ENCODE measurements at places on chromosomes 16 and 17.

GRCh38 chr17:45993962-45994627 is 5.0 kb upstream of the STH start:
- DNase-seq, result no peak

DNA sequence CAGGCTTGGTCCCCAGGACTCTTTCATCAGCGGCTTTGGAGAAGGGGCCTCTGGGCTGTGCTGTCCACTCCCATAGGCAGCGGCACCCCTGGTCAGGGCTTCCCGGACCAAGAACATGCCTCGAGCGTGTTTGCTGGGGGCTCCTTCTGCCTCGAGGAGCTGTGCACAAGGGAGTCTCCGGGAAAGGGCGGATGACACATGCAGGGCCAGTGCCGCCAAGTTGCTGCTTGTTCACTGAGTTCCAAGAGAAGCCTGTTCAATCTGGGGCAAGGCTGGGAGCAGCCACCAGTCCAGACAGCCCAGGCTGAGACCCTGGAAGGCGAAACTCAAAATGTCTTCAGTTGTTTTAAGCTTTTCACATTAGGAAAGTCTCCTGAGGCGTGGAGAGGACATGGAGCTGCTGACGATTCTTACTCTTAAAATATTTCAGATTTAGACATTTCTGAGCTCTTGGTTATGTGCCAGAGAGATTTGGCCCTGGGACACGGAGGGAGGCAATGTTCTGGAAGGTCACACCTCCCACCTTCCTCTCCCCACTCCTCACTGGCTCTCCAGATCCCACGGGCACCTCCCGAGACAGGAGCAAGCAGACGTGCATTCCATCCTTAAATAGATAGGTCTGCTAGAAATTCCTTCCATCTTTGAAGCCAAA is 84.5 kb upstream of the ZNF469 start:
- DNase-seq, result no peak

GRCh38 chr16:47599512-47599911 is 138.4 kb downstream of the PHKB start:
- DNase-seq, result no peak

GRCh38 chr16:67562918-67563707 is 787 bp downstream of the CTCF start:
- DNase-seq, result peak; percentile 38

- no peak for DNase-seq
Observed at GRCh38 chr17:27939474-27940465, 46.6 kb upstream of the LYRM9 start.

DNA sequence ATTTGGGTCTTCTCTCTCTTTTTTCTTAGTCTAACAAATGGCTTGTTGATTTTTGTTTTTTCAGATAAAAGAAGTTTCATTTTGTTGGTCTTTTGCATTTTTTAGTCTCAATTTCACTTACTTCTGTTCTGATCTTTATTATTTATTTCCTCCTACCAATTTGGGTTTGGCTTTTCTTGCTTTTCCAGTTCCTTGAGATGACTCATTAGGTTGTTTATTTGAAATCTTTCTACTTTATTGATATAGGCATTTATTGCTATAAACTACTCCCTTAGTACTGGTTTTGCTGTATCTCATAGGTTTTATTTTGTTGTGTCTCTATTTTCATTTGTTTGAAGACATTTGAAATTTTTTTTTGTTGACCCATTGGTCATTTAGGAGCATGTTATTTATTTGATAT is 152.2 kb upstream of the MPHOSPH6 start:
- no peak for DNase-seq

- no peak for DNase-seq
Observed at GRCh38 chr17:68238871-68239253, 9.0 kb upstream of the AMZ2 start.

GRCh38 chr16:70656065-70656711 is 9.8 kb downstream of the IL34 start:
- no peak for DNase-seq

DNA sequence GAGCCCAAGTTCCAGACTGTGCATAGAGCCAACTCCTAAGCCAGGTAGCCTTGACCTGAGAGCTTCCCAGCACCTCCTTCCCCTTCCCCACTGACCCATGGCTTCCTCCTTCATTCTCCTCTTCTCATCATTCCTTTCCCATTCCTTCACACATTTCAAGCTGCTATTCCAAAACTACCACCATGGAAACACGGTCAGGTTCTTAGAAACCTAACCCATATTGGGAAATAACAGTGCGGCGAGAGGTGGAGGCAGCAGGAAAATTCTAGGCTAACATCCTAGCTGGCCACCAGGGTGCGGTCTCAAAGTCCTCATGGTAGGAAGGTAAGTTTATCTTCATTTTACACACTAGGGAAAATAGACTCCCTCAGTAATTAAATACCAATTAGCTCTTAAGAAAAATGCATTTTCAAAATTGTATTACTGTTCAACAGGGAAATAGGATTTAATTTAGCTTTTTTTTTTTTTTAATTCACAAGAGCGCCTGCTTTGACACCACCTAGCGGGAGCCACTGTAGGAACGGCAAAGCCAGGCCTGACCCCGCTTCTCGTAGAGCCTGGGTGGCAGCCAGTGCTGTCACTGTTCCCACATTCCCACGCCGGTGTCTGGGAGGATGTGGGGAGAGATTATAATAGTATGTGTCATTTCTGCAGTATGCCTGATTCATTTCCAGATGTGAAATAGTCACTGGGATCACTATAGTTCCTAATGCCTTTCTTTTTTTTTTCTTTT is 14.0 kb upstream of the SPHK1 start:
- DNase-seq, result no peak

DNA sequence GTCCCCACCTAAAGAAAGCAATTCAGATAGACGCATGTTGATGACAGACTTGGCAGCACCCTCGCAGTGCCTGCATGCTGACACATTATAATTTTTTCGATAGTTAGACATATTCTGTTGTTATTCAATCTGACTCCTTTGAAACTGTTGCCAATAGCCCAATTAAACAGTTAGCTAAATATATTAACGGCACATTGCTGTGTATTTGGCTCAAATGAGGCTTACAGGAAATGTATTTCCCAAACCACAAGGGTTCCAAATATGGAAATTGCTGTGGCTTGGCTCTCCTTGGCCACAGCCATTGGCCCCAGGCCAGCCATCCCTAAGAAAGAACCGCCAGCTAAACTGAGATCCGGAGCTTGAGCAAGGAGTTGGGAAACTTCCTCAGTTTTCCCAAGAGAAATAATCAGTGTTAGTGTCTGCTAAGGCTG is 31.1 kb downstream of the C16orf82 start:
- DNase-seq, result no peak

DNA sequence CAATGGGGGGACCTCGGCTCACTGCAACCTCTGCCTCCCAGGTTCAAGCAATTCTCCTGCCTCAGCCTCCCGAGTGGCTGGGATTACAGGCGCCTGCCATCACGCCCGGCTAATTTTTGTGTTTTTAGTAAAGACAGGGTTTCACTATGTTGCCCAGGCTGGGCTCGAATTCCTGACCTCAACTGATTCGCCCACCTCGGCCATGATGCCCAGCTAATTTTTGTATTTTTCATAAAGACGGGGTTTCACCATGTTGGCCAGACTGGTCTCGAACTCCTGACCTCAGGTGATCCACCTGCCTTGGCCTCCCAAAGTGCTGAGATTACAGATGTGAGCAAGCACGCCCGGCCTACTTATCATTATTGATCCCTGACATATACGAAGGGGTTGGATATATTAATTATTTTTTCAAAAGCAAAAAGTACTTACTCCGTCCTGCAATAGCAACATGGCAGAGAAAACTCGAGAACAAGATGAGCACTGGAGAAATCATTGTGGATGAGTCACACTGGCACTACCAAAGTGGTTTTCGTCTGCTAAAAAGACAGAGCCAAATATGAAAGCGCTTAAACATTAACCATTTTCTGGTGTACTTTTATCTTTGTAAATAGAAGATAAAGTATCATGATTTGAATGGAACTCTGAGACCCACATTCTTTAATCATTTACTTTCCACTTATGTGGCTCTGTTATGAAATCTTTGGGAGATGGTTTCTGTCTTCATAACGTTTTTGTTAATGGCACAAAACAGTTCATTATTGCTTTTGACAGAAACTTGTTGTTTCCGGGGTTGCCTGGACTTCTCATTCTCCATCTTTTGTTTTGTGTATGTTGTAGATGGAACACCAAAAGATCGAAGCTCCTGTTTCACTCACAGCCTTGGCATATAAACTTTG is at the start of gene APOH:
APOH (minus strand) TSS at position 529 of the 896 bp plus-strand sequence; CDS start at position 493, 36 bp downstream.
- DNase-seq, result no peak

DNA sequence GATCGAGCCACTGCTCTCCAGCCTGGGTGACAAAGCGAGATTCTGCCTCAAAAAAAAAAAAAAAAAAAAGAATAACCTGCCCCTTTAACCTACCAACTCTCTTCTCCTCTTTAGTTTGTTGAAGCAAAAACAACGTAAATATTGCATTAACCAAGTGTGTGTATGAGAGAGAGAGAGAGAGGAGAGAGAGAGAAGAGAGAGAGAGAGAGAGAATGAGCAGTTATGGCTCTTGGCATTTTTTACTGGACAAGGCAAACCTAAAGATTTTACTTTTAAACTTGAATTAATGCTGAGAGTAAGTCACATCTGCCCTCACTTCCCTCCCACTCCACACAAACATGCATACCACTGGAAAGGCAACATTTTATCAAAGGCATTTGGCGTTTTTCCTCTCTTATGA is 3.0 kb upstream of the SLFN5 start:
- DNase-seq, result no peak

DNA sequence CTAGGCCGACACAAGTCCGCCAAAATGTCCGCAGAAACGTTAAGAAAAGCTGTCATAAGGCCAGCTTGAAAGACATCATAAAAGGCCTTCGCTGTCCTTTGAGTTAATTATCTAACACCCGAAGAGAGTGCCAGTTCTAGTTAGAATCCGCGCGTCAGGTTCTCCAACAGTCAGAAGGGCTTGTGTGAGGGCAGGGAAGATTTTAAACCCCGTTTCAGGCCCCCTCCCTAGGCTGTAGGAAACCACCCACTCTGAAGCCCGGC is 729 bp upstream of the CLTC start:
- DNase-seq, result no peak

All from stimulated activated CD8-positive, alpha-beta memory T cell treated with anti-CD3 and anti-CD28 coated beads, Interleukin-15, amount 100 ng/mL, for 48 hours (primary cell).